ENCODE measurements at places on chromosomes 4 and X.
A peak's percentile ranks its signal among the peaks of the same experiment; 100 is the strongest.

DNA sequence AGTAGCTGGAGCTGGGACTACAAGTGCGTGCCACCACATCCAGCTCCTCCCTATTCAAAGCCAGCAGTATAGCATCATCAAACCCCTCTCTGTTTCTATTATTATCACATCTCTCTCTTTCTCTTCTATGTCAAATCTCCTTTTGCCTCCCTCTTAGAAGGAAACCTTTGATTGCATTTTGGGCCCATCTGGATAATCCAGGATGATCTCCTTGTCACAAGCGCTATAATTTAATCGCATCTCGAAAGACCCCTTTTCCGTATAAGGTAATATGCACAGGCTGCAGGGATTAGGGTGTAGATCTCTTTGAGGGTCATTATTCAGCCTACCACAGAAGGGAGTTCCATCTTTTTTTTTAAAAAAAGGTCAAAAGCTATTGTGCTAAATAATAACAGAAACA, 46.4 kb upstream of the TBC1D9 start:
- DNase-seq: no peak

DNA sequence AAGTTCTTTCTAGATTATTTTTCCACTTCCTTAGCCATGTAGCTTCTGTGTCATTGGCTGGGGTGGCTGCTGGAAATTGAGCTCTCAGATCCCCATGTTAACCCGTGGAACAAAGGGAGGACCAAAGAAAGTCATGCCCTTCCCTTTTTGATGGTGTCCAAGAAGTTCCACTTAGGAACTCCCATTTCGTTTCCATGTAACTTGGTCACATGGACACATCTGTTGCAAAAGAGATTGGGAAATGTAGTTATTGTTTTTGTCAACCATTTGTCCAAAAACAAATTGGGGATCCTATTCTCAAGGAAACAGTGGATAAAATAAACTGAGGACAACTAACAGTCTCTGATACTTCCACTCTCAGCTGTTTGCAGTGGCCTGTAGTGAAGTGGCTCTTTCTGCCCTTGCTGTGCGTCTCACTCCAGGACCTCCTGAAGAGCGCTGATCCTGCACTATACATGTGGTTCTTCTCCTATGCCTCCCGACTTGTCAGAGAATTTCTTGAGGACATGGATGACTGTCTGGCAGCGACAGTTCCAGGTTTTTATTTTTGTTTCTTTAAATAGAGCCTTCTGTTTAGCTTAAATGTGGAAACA, 125.3 kb upstream of the LNX1 start:
- no peak for DNase-seq

- peak; percentile 70 for DNase-seq
These were observed 9.4 kb downstream of the KLF3 start for GRCh38 chr4:38673130-38673978.

DNA sequence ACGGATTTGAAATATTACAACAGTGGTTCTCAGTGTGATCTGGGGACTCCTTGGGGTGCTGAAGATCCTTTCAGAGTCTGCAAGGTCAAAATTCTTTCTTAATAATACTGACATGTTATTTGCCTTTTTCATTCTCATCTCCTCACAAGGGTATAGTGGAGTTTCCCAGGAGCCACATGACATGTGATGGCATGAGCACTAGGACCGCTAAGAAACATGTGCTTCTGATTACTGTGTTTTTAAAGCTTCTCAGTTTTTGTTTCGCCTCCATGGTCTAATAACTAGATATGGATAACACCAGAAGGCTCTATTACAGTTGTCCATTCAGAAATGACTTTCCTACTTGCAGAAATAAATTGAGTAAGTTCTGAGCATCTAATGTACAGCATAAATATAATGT, 156.1 kb downstream of the RAB28 start:
- DNase-seq: no peak

GRCh38 chrX:18294893-18295292, 59.6 kb downstream of the SCML2 start:
- DNase-seq: no peak

DNA sequence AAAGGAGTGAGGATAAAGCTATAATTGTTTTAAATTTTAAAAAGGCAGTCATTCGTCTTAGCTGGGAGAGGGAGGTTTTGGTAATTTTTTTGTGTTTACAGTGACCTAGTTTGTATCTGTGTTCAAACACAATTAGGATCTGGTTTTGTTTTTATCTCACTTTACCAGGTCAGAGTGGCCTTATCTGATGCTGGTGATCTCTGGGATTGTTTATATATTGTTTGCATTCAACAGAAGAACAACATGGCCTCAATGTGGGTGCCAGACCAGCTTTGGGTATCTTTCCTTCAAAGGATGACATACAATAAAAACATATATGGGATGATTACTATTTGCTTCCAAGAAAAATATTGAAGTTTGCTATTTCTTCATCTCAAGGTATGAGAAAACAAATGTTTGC, 272.2 kb upstream of the UGT8 start:
- no peak for DNase-seq

GRCh38 chrX:45766981-45767501, 566.4 kb upstream of the DIPK2B start:
- no peak for DNase-seq

DNA sequence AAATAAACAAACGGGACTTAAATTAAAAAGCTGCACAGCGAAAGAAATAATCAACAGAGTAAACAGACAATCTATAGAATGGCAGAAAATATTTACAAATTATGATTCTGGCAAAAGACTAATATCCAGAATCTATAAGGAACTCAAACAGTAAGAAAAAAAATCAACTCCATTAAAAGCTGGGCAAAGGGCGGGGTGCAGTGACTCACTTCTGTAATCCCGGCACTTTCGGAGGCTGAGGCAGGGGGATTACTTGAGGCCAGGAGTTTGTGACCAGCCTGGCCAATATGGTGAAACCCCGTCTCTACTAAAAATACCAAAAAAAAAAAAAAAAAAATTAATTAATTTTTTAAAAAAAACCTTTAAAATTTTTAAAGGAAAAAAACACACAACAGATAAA, 109.0 kb downstream of the ATP11C start:
- peak; percentile 50 for DNase-seq

DNA sequence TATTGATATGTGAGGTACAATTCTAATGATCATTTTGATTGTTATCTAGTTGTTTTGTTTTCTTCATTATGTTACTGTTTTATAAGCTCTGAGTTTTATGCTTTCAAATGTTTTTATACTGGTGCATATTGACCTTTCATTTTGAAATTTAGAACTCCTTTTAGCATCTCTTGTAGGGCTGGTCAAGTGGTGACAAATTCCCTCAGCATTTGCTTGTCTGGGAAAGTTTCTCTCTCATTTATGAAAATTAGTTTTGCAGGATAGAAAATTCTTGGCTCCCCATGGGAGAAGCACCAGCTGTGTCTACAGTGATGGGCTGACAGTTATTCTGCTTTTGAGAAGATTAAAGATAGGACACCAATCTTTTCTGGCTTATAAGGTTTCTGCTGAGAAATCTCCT, 105.3 kb upstream of the SPRY1 start:
- no peak for DNase-seq

GRCh38 chrX:13489454-13489853, 79.9 kb upstream of the EGFL6 start:
- peak; percentile 70 for DNase-seq

DNA sequence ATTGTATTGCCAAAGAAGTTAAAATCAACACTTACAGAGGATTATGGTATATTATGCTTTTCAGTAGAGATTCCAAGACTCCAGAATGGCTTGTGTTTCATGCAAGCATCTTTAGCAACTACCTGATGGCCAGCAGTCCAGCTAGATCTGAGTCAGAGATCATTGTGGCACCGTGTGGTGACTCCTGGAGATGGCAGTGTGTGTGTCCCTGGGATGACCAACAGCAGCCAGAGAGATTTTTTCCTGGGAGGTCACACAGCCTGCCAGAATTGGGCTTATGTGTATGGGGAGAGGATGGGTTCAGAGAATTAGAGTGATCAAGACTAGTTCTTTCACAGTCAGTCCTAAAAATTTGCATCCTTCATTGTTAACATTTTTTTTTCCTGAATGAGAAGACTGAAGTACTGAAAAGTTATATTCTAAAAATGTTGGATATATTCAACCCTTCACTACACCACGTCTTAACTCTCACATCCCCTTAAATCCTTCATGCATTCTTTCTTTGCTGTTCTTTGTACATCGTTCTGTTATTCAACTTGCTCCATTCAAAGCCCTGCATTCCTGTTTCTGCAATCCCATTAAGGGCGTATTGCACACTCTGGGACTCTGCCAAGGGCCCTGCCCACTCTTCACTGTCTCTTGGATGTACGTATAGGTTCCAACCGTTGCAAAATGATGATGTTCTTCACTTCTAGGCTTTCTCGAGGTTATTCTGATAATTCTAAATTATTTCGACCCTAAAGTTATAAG, 12.4 kb downstream of the TENM3 start:
- DNase-seq: no peak

DNA sequence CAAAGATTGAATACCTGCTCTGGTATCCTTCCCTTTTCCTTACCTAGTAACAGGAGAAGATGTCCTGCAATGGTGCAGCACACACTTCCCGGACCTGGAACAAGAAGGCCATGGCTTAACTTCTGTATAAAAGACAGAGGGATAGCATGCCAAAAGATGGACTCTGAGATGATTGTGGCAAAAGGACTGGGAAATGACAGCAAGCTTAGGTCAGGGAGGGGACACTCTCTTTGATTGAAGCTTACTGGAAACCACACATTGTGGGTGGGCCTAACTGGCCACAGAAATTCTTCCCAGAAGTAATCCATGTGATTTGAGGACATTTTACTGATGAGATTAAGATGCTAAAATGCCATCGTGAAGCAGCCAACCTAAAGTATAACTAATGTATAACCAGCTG, 71.0 kb upstream of the OTUD4 start:
- no peak for DNase-seq

DNA sequence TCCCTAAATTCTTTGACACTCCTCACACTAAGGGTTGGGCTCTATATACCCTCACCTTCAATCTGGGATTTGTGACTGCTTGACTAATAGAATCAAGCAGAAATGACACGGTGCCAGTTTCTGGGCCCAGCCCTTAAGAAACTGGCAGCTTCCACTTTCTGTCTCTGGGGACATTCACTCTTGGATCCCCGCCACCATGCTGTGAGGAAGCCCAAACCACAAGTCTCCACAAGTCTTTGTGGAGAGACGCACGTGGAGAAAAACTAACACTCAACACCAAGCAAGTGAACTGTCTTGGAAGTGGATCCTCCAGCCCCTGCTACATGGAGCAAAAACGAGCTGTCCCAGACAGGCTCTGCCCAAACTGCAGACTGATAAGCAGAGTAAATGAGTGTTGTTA, 1.1 kb upstream of the EDNRA start:
- DNase-seq: peak; percentile 25

- no peak for DNase-seq
These were observed 111.7 kb downstream of the RNF150 start for GRCh38 chr4:141021397-141022110.

GRCh38 chr4:101337688-101338087, 9.6 kb downstream of the PPP3CA start:
- peak; percentile 11 for DNase-seq

DNA sequence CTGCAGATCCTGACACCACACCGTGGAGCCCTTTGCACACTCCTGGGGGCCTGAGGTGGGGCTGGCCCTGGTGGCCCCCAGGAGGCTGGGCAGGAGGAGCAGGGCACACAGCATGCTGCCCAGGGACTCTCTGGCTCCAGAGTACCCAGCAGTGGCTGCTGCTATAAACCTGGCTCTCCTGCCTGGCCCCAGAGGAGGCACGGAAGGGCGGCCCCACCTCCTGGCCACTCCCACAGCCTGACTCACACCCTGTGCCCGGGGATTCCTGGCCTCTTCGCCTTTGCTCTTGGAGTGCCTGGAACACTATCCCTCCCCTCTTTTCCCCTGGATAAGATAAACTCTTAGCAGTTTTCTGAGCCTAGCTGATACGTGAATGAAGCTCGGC, at the start of gene PSAPL1:
TSS of gene PSAPL1 (minus strand) at position 165 of the 385 bp plus-strand sequence. CDS start at position 114, 51 bp downstream.
- DNase-seq: peak; percentile 70

DNA sequence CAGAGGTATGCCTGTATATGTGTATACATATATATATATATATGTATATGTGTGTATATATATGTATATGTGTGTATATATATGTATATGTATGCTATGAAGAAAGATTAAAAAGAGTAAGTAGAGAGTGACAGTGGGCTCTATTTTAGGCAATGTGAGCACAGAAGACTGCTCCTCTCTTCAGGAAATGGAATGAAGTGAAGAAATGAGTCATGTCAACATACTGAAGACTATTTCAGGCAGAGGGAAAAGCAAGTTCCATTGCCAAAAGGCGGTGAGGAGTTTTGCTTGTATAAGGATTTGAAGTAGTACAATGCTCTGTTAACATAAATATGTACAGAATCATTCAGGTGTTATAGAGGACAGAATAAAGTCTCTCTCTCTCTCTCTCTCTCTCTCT, 773.2 kb upstream of the FTHL17 start:
- DNase-seq: peak; percentile 15

DNA sequence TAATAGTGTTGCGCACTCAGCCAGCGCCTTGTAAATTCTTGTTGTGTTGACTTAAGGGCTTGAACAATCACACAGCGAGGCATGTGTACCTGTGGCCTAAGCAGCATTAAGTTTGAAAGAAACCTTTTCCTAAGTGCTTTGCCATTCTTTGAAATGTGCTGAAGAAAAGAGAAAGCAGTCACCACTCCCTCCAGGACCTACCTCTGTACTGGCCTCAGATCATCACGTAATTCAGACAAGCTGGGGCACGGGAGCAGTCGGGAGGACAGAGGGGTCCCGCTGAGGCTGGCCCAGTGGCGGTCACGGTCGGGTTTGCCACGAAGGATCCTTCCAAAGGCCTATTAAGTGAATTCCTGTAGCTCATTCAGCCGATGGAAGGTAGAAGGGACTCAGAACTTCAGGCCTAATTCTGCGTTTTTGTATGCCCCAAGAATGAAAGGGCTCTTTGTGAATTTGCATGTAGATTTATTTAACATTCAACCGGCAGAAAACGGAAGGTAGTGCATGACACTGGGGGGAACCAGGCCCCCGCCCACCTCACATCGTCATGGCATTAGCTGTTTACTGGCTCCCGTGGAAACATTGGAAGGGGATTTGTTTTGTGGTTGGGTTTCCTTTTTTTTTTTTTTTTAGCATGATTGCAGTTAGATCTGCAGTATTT, 106.3 kb downstream of the TRAPPC11 start:
- DNase-seq: no peak

GRCh38 chrX:68833855-68834331, 5.1 kb downstream of the EFNB1 start:
- no peak for DNase-seq

DNA sequence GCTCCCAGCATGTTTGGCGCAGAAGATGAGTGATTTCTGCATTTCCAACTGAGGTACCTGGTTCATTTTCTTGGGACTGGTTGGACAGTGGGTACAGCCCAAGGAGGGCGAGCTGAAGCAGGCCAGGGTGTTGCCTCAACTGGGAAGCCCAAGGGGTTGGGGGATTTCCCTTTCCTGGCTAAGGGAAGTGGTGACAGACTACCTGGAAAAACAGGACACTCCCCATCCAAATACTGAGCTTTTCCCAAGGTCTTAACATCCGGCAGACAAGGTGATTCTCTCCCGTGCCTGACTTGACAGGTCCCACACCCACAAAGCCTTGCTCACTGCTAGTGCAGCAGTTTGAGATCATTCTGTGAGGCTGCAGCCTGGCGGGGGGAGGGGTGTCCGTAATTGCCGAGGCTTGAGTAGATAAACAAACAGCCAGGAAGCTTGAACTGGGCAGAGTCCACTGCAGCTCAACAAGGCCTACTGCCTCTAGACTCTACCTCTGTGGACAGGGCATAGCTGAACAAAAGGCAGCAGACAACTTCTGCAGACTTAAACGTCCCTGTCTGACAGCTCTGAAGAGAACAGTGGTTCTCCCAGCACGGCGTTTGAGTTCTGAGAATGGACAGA, 307.7 kb upstream of the ARSJ start:
- no peak for DNase-seq

All from MG63 (cell line).